ENCODE measurements at places on chromosomes 5 and 9. TPM values are rescaled to one million over a fixed set of nuclear protein-coding genes. Genes with fewer than 3 reads are reported as not detected.

CENPK gene
- total RNA-seq: 2.6 TPM

MYOZ3 gene
- 0.54 TPM for total RNA-seq

MAP1B gene
- 82.1 TPM for total RNA-seq

CEP78 gene
- total RNA-seq: 6.0 TPM

ORM2 gene
- not detected for total RNA-seq

Measured in cardiac atrium fibroblast (primary cell).